ENCODE measurements at places on chromosomes 16 and 17.

GRCh38 chr17:43625606-43626005 is 36.1 kb downstream of the MEOX1 start:
- DNase-seq: no peak

DNA sequence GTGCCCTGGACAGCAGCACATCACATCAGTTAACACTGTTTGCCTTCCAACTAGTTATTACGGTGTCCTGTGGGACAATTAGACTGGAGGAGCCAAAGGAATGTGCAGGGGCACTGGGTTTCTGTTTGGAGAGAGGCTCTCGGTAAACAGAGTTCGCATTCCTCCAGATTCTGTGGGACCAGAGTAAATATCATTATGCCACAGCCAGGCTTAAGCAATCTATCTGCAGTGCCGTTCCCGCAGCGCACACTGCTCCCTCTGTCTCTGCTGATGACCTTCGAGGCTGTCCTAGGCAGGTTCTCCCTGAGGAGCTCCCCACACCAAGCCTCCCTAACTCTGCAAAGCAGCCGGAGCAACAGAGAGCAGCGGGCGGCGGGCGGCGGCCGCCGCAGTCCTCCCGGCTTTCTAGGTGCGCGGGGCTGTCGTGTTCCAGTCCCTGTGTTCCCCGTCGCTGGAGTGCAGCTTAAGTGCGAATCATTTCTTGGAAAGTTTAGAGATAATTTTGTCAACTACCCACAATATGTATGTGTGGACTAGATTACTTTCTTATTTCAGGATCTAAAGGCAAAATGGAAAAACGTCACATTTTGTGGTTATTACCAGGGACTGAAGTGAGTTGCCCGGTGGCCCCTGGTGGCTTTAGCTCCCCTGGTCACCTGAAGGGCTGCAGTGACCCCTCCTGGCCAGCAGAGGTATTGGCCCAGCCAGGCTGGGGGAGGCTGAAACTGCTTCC is 43.3 kb downstream of the PGS1 start:
- peak; percentile 22 for DNase-seq

GRCh38 chr16:73002866-73003265 is 45.1 kb downstream of the ZFHX3 start:
- DNase-seq: no peak

DNA sequence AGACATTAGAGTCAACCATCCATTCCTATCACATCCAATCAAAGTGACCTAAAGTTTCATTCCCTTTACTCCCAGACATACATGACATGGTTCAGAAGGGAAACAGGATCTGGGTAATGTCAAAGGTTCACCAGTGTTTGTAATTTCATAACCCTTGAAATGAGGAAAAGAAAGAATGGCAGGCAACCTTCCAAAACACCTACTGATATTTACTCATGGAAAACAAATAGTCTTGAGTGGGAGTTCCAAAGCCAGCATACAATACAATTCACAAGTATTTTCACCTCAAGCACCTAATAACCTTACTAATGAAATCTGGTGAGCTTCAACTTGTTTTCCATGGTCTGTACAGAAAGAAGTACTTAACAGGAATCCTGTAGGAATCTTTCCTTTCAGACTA is 72.5 kb upstream of the AXIN2 start:
- no peak for DNase-seq

DNA sequence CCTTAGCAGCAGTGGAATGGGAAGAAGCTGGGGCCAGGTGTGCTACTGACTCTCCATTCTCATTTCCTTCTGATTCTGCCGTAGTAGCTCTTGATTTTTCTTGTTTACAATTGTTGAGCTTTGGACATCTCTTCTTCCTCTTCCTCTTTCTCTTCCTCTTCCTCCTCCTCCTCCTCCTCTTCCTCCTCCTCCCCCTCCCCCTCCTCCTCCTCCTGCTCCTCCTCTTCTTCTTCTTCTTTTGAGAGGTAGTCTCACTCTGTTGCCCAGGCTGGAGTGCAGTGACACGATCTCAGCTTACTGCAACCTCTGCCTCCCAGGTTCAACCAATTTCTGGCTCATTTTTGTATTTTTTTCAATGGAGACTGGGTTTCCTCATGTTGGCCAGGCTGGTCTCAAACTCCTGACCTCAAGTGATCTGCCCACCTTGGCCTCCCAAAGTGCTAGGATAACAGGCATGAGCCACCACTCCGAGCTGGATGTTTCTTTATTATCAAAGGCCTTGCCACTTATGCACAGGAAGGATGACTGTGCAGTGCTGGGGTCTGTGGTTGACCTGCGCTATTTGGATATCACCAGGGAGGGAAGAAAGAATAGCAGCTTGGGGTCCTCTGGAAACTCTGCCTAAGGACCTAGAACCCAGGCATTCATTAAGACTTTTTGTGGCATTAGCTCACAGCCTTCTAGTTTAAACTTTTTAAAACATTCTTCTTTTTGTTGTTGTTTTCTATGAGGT is 127.8 kb upstream of the KCNJ16 start:
- no peak for DNase-seq

GRCh38 chr17:10135539-10136257 is 62.7 kb downstream of the GAS7 start:
- no peak for DNase-seq

GRCh38 chr17:38719943-38720641 is 10.0 kb upstream of the CISD3 start:
- peak; percentile 19 for DNase-seq

DNA sequence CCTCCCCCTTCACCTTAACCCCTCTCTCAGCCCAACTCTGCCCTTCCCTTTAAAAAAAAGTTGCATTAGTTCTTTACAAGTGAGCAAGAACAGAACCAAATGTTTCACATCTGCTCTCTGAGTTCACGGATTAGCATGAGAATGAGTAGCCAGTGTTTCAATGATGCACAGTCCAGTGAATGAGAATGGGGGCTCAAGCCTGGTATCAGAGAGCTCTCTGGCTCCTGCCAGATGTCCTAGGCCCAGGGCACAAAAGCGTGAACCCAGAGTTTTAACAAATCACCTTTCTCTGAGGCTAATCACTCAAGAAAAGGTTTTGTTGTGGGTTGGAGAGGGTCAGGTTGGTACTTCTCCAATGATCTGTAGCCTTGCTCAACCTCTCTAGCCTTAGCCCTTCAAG is 41.5 kb upstream of the HS3ST3A1 start:
- DNase-seq: no peak

GRCh38 chr16:31875112-31875803 is 1.7 kb downstream of the ZNF267 start:
- no peak for DNase-seq

GRCh38 chr17:75832164-75832651 is 12.0 kb downstream of the UNC13D start:
- no peak for DNase-seq

DNA sequence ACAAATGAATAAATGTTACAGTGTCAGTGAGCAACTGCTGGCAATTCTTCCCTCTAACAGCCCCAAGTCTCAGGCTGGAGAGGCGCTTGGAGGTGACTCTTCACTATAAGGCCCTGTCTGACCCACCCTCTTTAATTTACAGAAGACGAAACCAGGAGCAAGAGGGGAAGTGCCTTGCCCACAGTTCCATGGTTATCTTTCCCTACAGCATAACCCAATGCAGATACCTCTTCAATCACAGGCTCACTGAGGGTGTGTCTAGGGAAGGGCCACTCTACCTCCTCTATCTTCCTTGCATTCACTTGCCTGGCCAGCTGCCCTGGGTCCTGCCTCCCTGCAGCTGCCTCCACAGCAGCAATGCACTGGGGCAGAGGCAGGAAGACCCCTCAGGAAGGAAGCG is 9.6 kb upstream of the N4BP1 start:
- no peak for DNase-seq

GRCh38 chr16:73262931-73263330 is 215.0 kb upstream of the ZFHX3 start:
- DNase-seq: no peak

DNA sequence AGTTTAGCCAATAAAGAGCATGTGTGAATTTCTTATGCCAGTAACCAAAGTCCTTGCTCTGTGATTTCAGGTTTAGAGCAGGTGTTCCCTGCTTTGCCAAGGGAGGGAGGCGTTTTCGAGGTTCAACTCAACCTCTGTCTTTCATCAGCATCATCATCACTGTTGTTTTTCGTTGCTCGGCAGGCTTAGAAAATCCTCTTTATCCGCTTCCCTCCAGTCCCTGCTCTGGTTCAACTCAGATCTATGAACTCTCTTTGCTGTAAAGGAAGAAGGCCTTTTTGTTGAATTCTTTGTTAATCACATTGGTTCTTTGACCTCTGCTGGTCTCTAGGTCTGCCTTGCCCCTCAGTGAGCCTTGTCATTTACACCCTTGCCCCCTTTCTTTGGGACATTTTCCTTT is 243.9 kb upstream of the RBFOX1 start:
- no peak for DNase-seq

DNA sequence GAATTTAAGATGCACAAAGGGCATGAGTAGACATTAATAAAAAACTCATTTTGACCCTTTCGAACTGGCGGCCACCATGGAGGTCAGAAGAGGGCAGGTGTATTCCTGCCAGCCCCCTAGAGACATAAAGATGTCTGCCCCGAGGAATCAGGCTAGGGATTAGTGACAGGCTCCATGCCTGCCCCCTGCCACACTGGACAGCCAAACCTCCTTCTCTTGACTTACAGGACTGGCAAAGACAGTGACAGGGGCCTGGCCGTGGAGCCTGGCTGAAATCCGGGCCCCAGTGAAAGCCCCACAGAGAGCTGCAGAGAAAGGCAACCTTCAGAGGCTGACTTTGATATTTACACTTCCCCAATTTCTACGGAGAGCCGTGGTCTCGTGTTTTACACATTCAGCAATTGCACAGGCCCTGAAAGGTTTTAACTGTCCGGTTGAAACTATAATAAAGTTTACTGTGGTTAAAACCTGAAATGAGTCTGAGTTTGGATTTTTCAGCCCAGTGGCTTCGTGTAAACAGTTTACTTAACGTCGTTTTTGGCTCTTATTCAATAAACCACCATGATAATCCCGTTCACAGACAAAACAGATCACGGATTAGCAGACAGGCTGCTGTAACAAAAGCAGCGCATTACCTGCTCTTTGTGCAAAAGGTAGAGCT is 243.9 kb upstream of the MYOCD start:
- DNase-seq: no peak

GRCh38 chr16:3465911-3466584 is 22.6 kb downstream of the NAA60 start:
- no peak for DNase-seq

DNA sequence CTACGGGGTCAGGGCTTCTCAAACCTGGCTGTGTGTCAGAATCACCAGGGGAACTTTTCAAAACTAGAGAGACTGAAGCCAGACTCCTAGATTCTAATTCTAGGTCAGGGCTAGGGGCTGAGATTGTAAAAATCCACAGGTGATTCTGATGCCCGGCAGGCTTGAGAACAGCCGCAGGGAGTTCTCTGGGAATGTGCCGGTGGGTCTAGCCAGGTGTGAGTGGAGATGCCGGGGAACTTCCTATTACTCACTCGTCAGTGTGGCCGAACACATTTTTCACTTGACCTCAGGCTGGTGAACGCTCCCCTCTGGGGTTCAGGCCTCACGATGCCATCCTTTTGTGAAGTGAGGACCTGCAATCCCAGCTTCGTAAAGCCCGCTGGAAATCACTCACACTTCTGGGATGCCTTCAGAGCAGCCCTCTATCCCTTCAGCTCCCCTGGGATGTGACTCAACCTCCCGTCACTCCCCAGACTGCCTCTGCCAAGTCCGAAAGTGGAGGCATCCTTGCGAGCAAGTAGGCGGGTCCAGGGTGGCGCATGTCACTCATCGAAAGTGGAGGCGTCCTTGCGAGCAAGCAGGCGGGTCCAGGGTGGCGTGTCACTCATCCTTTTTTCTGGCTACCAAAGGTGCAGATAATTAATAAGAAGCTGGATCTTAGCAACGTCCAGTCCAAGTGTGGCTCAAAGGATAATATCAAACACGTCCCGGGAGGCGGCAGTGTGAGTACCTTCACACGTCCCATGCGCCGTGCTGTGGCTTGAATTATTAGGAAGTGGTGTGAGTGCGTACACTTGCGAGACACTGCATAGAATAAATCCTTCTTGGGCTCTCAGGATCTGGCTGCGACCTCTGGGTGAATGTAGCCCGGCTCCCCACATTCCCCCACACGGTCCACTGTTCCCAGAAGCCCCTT is 10.9 kb downstream of the STH start:
- DNase-seq: no peak

- DNase-seq: no peak
Observed at GRCh38 chr17:74521701-74522201, 9.5 kb downstream of the CD300LB start.

DNA sequence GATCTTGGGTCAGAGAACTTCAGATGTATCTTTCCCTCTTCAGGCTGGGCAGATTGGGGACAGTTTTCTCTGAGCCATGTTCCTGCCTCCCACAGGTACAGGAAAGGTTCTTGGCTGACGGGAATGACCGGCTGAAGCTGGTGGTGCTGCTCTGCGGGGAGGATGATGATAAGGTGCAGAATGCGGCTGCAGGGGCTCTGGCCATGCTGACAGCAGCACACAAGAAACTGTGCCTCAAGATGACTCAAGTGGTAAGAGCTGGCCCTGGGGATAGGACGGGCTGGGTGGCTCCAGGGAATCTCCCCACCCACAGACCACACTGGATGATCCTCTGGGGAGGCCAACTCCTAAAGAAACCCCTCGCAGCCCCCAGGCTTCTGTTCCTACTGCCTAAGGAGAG is 10.9 kb downstream of the SLC35G3 start:
- DNase-seq: no peak

DNA sequence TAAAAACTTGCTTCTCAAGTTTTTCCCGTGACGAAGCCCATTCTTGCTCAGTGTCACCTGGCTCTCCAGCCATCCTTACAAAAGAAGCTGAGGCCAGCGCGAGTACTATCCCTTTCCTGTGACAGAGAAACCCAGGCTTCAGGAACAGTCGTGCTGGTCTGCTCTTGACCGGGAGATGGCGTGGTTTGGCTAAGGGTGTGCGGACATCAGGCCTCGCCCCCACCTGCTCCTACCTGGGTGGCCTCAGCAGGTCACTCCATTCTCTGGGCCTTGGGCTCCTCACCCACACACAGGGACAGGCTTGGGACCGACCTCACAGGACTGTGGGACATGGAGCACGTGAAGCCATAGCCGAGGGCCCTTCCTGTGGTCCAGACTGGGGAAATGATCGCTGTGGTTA is 75.2 kb upstream of the CIBAR2 start:
- DNase-seq: no peak

DNA sequence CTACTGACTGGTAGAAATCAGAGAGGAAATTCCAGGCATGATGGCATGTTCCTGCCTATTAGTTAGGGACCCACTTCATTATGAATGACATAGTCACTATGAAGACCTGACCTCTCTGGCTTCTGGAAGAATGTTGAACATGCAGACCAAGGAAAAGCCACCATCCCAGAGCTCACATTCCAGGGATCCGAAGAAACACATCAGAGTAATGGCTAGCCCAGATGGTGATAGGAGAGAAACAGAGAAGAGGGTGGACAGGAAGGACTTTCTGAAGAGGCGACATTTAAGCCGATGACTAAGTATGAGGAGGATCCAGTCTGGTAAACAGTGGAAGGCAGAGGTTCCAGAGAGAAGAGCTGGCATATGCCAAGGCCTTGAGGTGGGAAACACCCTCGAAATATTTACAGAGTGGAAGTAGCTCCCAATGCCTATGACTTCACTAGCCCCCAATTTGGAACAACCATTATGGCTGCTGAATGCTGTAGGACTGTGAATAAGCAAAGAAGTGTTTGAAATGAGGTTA is 216.2 kb downstream of the RBFOX1 start:
- no peak for DNase-seq

- DNase-seq: no peak
Observed at GRCh38 chr16:3101018-3101840, 2.1 kb upstream of the ZSCAN10 start.
